NCI-H1417 treated with DMSO at 0.1 percent for 48 hours (cell line): ENCODE measurements at places on chromosomes 2 and 18.

GRCh38 chr18:57231864-57232263 is 85.0 kb downstream of the BOD1L2 start:
- DNase-seq: no peak

DNA sequence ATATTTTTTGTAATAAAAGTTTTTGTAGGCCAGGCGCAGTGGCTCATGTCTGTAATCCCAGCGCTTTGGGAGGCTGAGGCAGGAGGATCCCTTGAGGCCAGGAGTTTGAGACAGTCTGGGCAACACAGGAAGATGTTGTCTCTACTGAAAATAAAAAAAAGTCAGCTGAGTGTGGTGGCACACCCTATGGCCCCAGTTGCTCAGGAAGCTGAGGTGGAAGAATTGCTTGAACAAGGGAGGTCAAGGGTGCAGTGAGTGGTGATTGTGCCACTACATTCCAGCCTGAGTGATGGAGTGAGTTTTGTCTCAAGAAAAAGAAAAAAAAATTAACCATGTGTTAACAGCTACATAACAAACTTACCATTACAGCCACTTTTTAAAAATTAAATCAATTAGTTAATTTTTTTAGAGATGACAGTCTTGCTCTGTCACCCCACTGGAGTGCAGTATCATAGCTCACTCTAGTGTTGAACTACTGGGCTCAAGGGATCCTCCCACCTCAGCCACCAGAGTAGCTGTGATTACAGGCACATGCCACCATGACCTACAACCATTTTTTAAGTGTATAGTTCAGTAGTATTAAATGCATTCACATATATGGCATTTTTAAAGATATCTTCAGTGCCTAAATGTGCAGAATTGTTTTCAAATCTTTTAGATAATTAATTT is 67.2 kb upstream of the ACYP2 start:
- DNase-seq: no peak

DNA sequence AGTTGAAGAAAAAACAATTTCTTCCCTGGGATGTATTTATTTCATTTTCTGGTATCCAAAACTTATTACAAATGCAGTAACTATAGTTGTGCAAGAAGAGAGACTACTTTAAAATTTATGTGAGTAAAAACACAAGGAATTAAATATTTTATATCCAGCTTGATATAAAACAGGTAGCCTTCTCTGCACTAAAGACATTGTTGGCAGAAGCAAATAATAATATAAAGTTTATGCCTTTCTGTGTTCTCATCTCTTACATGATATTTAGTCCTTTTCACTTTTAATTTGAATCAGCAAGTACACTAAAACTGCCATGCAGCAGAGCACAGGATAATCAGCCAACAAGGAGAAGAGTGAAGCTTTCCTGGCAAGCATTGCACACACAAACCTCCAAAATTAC is 352.7 kb downstream of the ARL6IP6 start:
- no peak for DNase-seq

DNA sequence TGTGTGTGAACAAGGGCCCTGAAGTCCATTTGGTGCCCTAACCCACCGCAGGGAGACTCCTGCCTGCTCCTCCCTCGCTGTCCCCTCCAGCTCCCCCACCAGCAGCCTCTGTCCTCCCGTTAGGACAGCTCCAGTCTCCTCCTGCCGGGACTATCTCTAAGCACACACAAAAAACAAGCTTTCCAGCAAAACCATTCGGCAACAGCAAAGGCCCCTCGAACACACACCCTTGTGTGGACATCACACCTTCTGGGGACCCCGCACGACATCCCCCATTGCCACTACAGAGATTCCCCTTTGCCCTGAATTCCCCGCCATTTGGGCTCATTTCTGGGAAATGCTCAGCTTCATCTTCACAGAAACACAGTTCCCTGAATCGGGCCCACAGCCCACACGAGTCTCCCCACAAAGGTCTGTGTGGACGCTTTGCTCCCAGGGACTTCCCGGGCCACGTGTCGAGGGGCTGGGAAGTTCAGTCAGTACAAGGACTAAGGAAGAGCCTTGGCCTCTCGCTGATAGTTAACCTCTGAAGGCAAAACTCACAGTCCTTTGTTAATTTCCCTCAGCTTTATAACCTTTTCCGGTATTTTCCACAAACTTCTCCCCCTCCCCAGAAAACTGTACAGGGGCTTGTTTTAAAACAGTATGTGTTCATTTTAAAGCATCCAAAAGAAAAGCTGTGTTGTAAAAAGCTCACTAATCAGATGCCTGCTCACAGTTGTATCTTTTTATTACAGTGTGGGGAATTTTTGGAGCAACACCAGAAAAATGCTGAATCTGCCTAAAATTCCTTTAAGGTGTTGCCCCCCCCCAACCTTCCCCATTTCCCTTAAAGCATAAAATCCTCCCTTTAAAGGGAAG is 25.9 kb downstream of the SMAD7 start:
- no peak for DNase-seq
